ENCODE measurements at places on chromosomes 16 and 17.

DNA sequence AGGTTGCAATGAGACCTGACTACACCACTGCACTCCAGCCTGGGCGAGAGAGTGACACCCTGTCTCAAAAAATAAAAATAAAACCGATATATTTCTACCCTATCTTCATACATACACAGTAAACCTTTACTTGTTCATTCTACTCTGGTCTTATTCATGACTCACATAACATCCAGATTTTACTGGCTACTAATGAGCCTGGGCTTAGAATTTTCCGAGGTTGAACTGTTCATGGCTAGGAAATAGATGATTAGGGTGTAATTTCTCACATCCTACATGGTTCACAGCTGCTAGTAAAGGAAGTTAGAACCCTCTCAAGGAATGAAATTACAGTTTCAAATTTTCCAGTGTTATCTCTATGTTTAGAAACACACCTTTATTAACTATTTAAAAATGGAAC is 14.7 kb downstream of the GSPT1 start:
- DNase-seq = no peak

DNA sequence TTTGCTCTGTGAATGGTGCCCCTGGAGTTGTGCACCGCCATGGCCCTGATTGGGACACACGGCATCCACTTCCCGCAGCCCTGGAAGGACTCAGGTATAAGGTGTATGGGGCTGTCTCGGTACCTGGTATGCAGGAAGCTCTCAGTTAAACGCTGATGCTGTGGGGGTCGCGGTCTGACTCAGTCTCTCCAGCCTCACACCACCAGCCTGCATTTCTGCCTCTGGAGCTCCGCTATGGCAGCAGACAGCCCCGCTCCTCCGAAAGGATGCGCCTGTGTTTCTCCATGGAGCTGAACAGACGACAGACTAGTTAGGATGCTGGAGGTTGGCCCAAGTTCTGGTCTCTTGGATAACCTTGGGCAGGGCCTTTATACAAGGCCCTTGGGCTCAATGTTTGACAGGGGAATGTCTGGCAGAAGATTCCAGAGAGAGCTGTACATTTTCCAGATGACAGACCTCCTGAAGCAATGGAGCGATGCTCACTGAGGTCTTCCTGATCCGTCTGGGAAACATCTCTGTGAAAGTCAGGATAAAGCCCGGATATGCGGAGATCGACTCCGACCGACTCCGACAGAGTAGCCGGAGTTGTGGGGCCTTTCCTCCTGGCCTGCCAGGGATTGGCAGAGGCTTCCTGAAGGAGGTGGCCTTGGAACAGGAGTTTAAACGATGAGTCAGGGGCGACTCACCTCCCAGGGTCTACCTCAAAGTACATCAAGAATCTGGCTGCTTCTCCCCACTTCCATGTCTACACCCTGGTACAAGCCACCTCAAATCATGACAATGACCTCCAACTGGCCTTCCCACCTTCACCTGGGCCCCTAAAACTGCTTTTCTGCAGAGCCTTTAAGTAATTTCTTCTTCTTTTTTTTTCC is 21.9 kb upstream of the BCAR1 start:
- no peak for DNase-seq

GRCh38 chr16:60776281-60776680 is 1260.0 kb downstream of the CDH8 start:
- no peak for DNase-seq

DNA sequence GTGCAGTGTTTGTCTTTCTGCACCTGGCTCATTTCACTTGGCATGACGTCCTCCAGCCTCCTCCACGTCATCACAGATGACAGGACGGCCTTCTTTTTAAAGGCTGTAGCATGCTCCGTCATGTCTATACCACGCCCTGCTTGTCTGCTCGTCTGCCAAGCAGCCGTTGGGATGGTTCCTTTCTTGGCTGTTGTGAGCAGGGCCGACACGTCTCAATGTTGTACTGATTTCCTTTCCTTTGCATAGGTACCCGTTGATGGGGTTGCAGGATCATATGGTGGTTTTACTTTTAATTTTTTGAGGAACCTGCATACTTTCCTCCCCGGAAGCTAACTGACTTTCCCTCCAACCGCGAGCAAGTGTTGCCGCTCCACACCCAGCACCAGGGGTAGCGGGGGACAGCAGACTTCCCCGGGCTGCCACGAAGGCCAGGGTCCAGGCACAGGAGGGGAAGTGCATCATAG is 212.2 kb upstream of the ZNF469 start:
- DNase-seq = peak; percentile 20

DNA sequence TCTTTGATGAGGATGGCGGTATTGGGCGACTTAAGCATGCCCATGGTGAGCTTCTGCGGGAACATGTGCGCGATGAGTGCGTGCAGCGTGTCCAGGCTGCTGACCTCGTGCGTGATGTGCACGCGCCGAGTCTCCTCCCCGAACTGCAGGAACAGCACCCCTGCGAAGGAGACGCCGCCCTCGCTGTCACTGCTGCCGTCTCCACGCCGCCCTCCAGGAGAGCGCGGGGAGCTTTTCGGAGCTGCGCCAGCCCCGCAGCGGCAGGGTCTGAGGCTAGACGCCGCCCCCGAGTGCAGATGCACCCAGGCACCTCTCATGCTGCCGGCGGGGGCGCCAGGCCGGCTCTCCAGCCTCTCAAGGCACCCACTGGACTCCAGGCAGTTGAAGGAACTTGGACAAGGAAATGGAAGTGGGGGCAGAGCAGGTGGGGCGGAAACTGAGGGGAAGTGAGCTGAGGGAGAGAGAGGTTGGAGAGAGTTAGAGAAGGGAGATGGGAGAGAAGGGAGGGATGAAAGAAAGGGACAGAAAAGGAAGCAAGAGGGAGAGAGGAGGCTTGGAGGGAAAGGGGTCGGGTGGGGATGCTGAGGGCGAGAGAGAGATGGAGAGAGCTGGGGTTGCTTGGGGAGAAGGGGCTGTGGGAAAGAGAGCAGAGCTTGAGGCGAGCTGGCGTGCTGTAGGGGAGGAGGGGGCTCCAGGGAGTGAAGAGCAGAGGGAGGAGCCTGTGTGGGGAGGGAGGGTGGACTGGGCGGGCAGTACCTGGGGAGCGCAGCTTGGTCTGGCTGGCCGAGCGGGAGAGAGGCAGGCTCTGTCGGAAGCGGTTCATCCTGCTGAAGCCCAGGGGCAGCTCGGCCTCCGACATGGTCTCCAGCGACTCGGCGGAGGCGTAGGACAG is 42.1 kb downstream of the SRCIN1 start:
- no peak for DNase-seq

DNA sequence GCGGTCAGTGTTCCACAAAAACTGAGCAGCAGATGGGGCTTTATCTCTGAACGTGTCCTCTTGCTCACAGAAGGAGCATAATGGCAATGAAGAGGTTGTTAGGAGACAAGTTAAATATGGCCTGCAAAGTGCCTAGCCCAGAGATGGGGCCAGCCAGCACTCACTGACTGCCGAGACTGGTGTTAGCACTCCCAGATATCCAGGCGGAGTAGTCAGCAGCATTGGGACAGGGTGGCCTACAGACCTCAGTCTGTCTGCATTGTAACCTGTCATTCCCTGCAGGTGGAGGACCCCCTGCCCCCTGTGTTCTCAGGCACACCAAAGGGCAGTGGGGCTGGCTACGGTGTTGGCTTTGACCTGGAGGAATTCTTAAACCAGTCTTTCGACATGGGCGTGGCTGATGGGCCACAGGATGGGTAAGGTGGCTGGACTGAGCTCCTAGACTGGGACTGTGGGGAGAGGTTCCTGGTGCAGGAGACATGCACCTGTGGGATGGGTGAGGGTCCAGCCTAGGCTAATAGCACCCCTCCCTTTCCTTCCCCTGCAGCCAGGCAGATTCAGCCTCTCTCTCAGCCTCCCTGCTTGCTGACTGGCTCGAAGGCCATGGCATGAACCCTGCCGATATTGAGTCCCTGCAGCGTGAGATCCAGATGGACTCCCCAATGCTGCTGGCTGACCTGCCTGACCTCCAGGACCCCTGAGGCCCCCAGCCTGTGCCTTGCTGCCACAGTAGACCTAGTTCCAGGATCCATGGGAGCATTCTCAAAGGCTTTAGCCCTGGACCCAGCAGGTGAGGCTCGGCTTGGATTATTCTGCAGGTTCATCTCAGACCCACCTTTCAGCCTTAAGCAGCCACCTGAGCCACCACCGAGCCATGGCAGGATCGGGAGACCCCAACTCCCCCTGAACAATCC is 4.2 kb downstream of the MFAP4 start:
- DNase-seq = no peak

DNA sequence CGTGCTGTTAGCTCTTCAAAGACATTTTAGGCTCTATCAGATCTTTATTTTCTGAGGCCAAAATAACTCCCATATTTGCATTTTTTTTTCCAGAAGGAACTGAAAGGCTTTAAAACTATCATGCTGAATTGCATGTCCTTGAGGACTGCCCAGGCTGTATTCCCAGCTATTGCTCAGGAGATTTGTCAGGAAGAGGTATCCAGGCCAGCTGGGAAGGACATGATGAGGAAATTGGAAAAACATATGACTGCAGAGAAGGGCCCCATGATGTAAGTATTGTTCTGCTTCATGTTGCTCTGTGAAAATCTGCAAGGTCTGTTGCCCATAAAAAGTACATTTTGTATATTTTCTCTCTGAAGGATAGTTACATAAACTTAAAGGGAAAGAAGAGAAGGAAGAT is 5.7 kb downstream of the CDC6 start:
- DNase-seq = no peak

GRCh38 chr16:66444049-66444481 is 17.0 kb downstream of the BEAN1 start:
- no peak for DNase-seq

GRCh38 chr16:75105306-75106061 is 11.1 kb downstream of the LDHD start:
- peak; percentile 82 for DNase-seq

- DNase-seq = no peak
Measured at GRCh38 chr16:7057458-7057857, 275.2 kb upstream of the RBFOX1 start.

DNA sequence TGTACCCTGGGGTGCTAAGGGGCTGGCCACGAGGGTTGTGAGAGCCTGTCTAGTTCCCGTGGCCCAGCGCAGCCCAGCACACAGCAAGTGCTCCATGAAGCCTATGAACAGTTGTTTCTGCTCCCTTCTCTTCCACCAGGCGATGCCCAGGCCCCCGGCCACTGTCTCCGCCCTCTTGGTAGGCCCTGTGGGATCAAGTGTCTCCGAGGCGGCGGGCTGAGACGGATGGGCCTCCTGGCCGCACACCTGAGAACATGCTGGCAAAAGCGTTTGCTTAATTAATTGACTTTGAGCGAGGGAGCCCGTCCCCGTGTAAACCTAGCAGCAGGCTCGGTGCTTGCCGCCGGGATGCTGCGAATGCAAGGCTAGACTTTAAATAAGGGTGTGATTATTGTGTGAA is 129.7 kb upstream of the GSE1 start:
- no peak for DNase-seq

DNA sequence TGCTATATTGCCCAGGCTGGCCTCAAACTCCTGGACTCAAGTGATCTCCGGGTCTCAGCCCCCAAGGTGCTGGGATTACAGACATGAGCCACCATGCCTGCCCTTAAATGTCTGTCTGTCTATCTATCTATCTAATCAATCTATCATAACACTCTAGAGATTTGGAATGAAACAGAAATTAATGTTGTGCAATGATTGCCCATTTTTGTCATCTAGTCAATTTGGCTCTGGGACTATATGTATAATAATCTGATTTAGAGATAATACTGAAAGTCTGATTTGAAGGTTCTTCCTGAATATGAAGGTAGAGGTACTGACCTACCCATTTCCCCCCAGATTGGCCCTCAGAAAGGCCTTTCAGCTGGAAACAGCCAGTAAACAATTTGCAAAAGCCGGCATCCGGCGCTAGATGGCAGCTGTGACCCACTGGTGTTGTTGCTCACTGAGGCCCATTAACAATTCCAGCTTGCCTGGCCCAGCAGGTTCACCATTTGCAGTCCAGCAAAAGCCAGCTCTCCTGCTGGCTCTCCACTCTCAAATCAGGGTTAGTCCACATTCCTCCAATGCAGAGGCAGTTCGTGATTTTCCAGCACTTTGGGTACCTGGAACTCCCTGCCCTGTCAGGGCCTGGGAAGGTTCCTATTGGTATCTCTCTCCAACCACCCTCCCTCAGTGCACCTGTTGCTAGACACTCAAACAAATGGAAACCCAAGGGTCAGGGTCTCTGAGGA is 22.9 kb upstream of the C16orf87 start:
- DNase-seq = peak; percentile 54

DNA sequence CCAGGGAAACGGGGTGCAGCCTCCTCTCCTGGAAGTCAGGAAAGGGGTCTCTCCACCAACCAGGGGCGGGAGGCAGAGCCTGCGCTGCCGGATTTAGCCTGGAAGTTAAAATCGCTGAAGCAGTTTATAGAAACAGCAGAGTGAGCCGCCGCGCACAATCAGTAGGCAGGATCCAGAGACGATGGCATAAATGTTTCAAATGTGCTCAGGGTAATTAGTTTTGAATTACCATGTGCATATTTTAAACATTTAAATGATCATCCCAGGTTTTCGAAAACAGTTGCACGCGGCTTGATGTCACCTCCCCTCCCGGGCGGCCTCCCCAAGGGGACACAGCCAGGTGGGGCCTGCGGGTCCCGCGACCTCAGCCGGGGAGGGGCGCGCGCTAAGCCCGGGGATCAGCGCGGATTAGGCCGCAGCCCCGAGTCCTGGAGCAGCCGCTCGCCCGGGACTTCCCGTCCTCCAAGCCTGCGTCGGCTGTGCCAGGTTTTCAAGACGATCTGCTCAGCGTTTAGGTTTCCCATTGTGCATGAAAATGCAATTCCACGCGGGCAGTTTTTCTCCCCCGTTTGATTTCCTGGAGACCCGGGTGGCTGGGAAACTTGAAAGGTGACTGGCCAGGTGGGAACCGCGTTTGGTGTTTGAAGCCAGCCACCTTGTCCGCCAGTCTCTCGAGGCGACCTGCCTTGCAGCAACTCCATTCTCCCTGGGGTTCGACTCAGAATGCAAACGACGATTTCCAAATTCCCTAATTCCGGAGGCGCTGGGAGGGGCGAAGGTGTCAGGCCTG is 78.3 kb downstream of the RPA1 start:
- DNase-seq = no peak

DNA sequence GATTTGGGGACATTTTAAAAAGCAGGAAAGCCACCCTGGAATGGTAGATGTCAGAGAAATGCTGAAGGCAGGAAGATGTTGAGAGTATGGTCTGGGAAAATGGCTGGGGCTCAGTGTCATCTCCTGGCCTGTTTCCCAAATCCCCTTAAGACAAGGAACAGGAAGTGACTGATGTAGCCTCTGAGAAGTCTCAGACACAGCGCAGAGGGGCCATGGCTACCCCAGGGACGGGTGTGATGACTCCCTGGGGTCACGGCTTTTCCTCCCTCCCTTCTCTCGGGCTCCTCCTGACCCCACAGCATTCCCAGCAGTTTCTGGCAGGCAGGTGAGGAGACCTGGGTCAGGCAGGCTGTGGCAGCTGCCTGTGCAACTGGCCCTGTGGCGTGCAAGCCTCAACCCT is 45.4 kb downstream of the RAP1GAP2 start:
- DNase-seq = no peak

Data from CD14-positive monocyte (primary cell).